ENCODE measurements at places on chromosomes 2 and 18.
A peak's percentile ranks its signal among the peaks of the same experiment; 100 is the strongest.

- no peak for DNase-seq
Observed at GRCh38 chr2:224598678-224599077, 13.5 kb upstream of the CUL3 start.

- no peak for DNase-seq
Observed at GRCh38 chr2:220240641-220241040, 613.2 kb downstream of the SLC4A3 start.

GRCh38 chr2:10608273-10608672, 81.5 kb downstream of the NOL10 start:
- no peak for DNase-seq

DNA sequence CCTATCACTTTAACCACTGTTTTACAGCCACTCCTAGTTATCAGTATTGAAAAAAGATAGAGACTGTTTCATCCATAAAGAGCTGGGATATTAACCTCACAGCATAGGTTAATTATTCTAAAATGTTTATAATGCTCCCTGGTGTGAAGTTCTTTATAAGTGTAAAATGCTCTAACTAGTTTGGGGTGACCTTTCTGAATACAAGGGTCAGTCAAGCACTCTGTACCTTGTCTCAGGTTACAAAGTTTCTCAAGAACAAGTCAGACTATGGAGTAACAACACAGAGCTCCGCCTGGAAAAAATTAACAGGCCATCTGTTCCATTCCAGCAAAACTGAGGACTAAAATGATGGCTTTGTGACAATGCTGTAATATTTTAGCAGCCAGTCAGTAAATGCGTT, 107.4 kb downstream of the NOL4 start:
- no peak for DNase-seq

DNA sequence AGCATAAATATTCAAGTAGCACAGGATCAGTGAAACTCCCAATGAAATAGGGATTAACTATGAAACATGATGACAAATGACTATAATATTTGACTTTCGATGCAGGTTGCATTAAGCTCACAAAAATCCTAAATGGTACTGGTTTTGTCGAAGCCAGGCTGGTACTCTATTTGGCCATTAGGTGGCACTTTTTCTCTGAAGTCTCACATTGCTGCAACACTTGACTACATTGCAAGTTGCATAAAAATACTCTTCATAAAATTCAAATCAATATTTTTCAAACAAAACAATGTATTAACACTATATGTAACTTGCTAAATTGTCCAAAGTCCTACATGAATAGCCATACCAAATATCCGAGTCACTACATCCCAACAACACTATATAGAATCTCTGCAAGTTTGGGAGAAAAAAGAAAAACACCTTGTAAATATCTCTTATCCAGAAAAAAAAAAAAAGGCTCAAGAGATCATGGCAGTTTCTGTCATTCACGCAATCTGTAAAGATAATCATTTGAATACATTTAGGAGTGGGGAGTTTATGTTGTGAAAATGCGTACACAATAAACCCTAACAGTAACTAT, 9.5 kb downstream of the RTTN start:
- DNase-seq = no peak

DNA sequence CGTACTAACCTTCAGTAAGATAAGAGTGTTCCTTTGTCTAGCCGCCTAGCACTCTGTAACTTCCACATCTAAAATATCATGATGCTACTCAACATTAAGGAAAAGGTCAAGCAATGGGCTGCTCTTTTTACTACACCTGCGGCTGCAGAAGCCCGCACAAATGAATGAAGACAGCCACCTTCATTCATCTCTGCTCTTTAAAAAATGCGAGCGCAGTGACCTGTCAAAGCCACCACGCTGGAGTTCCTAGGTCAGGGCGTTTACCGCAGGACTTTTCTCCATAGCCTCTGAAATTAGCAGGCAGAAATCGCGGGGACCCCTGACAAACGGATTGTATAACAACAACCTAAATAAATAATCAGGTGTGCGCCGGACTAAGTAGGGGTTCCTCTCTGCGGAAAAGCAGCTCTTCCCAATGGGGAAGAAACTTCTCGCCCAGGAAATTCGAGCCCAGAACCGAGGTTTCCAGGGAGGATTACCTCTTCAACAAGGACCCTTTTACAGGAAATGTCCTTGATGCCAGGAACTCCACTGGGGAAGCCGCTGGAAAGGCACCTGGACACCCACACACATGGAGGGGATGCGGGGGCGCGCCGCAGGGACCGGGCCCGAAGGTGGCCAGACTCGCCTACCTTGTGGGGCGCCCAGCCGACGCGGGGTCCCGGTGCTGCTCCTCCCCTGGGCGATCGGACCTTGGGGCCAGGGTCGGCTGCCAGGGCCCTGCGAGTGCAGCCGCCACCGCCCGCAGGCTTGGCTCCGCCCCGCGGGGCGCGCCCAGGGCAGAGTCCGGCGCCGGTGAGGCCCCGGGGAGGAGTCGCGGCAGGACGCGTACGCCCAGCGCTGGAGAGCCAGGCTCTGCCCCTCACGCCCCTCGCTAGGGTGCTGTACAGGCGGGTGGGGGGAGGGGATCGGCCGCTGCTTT, at the start of gene CCDC68:
TSS of gene CCDC68 (minus strand) at position 758 of the 922 bp plus-strand sequence. CDS start 16,670 bp downstream, outside the sequence.
- no peak for DNase-seq

GRCh38 chr2:203648273-203648672, 58.2 kb upstream of the CD28 start:
- DNase-seq = no peak

GRCh38 chr2:47676261-47676926, 106.6 kb upstream of the MSH6 start:
- no peak for DNase-seq

- peak; percentile 48 for DNase-seq
Observed at GRCh38 chr2:74186038-74186437, 7.4 kb upstream of the MOB1A start.

DNA sequence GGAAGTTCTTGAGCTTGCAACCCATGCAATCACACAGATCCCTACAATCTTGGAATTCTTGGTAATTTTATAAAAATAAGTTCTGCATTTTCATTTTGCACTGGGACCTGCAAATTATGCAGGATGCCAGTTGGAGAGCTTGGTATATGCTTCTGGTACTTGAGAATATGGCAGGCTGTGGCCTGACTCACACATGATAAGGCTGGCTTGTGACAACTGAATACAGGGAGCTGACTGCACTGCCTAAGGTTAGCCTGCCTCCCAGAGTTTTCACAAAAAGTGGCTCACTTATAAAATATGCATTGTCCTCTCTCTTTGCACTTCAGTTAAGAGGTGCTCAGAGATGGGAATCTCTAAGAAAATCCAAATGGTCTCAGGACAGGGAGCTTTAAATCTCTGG, 265.5 kb upstream of the KCNJ3 start:
- no peak for DNase-seq

DNA sequence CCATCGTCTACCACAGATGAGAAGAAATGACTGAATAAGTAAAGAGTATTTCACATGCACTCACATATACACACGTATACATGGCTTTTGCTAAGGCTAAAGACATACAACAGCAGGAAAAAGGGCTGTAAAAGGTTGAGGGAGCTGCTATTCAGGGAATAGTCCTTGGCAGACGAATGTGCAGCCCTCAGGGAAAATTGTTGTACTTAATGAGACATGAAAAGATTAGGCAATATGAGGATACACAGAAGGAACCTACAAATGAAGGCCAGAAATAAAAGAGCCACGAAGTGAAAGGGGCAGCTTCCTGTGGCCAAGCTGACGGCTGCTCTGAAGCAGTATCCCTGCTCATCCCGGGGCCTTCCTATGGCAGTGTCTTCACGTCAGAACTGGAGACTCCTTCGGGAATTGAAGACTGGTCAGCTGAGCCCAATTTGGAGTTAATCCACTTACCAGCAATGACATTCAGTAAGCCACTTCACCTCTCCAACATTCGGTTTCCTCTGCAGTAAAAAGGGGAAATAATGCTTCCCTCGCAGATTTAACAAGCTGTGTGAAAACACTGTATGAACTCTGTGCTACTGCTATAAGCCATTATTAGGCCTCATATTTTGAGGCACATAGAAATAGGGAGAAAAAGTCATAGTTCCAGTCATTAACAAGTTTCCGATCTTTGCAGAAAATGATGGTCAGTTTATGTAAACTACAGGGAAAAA, 221.8 kb downstream of the STK39 start:
- no peak for DNase-seq

DNA sequence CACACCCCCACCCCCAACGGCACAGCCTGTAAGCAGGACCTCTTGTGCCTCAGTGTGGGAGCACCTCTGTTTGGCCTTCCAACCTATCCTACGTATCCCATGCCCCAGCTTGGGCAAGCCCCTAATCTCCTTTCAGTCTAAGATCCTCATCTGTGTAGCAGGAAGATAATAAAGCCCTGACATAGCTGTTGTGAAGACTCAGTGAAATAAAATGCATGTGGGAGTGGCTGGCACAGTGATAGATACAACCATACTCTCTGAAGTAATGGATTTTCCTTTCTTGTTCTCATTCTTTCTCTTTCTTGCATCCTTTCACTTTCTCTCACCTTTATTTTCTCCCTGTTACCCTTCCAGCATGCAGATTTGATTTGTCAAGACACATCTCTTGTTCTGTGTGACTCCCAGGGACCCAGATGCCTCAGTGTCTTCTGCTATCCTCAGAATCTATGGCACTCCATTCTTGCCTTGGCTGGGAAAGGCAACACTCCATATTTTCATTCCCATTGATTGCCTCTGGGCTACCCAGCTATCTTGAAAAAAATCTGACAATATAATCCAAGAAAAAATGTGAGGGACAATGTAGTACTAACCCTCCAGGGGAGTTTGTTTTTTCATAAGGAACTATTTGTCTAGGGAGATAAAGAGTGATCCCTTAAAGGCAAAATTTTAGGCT, 207.2 kb upstream of the SETBP1 start:
- no peak for DNase-seq

- DNase-seq = no peak
Observed at GRCh38 chr2:42877511-42877910, 85.1 kb upstream of the HAAO start.

DNA sequence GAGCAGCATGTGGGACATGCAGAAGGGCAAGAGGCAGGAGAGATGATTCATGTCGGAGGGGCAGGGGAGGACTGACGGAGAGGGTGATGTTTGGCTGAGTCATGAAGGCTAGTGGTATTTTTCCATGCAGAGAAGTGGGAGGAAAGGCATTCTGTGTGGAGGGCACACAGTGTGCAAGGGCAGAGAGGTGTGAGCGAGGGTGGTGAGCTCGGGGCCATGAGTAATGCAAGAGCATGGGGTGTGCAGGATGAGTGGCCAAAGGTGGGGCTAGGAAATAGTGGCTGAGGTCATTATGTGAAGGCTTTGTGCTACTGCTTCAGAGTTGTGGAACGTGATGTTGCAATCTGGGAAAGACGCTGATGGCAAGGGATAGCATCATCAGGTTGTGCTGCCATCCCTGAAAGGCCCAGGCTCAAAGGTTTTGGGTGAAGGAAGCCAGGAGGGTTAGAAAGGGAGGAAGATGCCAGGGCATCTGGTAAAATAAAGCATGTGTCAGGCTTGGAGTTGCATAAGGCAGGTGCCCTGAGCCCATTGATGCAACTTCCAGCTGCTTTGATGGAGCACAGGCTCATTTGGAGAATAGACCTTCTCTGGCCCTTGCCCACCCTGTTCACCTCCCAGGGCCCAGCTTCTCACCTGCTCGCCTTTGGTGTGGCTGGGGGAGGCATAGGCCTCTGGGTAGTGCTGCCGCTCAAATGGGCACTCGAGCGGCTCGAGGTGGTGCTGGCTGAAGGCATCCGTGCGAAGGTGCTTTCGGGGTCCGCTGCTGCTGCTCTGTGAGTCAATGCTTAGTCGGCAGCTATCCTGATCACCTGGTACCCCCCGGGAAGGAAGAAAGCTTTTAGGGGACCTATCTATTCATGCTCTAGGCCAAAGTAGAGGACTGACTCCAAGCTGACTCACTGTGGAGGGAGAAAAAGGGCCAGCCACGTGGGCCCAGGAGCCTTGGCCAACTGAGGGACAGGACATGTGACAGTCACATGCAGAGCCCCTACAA, 37.5 kb downstream of the PAX8 start:
- no peak for DNase-seq

DNA sequence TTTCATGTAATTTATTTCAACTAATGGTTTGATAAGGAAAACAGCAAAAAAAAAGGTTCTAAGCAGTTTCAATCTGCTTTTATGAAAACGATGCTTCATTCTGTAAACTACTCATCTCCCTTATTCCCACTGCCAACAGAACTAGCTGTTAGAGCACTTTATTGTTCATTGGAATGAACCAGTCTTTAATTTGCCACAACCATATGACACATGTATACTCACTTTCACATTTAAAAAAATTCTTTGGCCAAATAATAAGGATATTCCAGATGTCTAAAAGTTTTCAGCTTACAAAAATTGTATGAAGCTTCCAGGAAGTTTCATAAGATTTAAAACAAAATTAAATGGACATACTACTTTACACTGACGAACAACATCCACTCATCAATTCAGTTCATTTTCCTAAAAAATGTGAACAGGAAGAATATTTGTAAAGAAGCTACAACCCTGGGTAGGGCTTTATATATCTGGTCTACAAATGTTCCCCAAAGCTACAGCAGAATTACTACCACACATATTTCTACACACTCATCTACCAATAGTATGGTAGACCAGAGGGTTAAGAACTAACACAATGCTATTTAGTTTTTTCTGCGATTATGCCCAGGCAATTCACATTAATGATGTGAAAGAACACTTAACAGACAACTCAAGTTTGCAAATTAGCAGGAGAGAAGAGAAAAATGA, 37.7 kb downstream of the ZNF521 start:
- DNase-seq = no peak

- DNase-seq = no peak
Observed at GRCh38 chr2:46479265-46479664, at the start of gene TMEM247. TSS of gene TMEM247 (plus strand) at chr2:46479565.

- DNase-seq = no peak
Observed at GRCh38 chr2:171520471-171520870, 1.8 kb upstream of the CYBRD1 start.

GRCh38 chr2:64829525-64829924, 159.7 kb upstream of the SLC1A4 start:
- no peak for DNase-seq

- no peak for DNase-seq
Observed at GRCh38 chr2:214836568-214836967, 27.1 kb upstream of the BARD1 start.

DNA sequence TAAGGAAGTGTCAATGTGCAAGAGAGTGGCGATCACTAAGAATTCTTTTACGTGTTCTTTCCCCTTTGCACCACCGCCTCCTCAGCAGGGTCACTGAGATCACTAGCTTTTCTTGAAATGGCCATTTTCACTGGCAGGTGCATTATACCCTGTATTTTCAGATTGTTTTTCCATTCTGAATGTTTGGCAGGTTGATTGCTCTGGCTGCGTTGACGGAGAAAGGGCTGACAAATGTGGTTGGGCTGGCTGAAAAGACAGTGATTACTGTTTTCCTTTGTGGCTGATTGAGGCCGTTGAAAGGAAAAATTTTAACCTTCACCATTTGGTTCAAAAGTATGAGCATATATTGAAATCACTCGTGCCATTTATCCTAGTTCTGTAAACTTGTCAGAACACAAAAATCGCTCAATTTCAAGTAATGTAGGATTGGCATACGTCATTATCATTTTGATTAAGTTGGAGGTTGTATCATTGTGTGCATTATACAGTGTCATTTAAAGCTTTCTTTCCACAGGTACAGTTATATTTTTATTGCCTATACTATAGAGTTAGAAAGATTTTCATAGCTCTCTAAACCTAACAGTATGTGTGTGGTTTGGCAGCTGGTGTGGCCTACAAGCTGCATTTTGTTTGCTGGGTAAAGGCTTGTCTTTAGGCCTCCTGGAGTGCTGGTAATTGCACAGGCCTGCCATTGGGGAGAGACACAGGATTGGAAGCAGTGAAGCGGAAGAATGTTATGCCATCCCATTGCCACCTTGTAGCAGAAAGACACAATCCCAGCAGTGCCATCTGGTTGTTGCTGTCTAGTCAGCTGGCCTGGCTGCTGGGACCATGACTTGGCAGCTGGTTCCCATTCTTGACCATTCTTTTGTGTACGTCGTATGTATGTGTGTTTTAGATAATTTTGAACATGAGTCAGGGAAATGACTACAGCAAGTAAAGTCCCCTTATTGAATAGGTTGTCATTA, 36.7 kb downstream of the DYNC1I2 start:
- DNase-seq = no peak

Data from GM18507 (cell line).